ENCODE measurements at places on chromosomes 2 and 18.
A peak's percentile ranks its signal among the peaks of the same experiment; 100 is the strongest.

DNA sequence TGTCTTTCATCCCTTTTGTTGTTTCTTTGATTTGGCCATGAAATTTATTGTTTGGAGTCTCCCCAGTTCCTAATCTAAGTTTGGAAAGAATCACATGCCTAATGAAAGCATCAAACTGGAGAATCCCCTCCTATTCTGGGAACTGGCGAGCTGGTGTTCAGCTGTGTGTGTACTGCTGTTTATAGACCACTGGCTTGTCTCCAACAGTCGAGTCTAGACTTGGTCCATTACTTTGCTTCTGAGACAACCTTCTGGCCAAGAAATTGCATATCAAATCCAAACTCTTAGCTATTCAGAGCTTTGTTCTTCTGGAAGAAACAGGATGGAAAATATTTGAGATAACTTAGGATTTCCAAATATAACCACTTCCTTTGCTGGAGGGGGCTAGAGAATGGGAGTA lies 111.5 kb upstream of the THSD7B start:
- no peak for DNase-seq

DNA sequence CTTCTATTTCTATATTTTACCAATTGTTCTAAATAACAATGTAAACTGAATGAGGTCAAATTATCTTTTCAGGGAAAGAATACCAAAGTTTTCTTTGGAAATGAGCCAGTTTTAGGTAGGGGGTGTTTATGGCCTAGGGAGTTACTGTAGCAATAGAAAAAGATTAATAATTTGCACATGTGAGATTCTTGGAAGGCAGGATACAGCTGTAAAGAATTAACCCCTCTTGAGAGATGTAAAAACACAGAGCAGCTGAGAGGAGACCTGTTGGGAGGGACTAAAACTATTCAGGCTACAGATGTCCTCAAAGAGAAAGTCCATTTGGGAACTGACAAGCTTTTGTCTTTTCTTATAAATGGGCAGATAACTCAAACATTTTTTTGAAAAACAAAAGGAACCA lies 182.2 kb downstream of the FIGN start:
- no peak for DNase-seq

GRCh38 chr2:234880551-234881211 lies 71.1 kb upstream of the SH3BP4 start:
- DNase-seq, result peak; percentile 35

GRCh38 chr2:42513252-42513918 lies 19.6 kb upstream of the KCNG3 start:
- DNase-seq, result peak; percentile 68

GRCh38 chr2:165586019-165586418 lies 116.5 kb downstream of the CSRNP3 start:
- DNase-seq, result no peak

DNA sequence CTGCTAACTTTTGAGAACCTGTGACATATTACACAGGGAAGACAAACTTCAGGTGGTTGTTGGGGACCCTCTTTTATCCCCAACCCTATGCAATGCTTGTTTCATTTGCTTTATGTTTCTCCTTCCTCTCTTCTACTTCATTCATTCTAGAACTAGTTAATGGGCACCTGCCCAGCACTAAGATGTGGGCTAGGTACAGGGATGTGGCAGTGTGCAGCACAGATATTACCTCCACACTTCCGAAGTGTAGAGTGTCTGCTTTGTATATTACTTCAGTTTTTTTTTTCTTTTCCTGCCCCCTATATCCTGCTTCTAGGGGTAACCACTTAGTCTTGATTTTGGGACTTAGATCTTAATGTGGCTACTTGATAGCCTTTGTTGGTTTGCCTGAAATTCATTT lies 35.1 kb downstream of the CD28 start:
- no peak for DNase-seq

DNA sequence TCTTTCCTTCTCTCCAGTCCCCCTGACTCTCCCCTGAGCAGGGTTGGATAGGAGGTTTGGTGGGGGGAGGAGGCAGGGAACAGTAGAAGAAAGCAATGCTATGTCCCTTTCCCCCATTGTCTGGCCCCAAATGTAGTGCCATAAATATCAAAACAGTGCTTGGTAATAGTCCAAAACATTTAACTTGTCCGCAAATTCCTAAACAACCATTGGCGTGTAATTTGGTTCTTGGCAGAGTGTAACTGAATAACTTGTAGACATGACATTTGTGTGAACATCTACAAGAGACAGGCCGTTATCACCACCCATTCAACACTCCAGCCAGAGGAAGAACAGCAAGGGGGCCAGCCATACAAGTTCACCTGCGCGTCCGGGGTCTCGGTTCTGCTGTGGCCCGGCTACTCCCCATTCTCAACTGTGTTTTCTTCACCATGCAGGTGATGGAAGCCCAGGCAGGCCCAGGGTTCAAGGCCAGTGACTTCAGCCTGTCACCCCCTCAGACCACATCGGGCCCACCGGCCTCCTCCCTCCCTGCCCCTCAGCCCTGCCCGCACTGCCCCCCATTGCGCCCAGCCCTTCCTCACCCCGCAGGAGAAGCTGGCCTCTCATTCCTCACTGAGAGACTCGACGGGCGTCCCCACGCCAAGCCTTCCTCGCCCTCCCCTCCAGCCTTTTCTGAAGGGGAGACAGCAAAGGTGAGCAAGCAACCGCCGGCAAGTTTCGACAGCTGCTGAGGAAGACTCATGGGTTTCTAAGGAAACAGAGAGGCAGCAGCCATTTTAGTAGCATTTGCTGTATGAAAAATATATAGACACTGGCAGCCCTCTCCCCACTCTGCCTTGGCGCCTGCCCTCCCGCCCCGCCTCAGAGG lies 699 bp upstream of the RAPGEF4 start:
- DNase-seq, result peak; percentile 6

GRCh38 chr2:20232837-20233207 lies 7.9 kb upstream of the SDC1 start:
- DNase-seq, result no peak

GRCh38 chr2:25030702-25031101 lies 11.2 kb upstream of the EFR3B start:
- no peak for DNase-seq
